Osteoblast (primary cell): ENCODE measurements at places on chromosomes 7 and 10. TPM values are rescaled to one million over a fixed set of nuclear protein-coding genes. Genes with fewer than 3 reads are reported as not detected.

Gene ATP6V0A4
- under 0.01 TPM in 2 replicates for total RNA-seq

Gene SP8
- not detected in 2 replicates for total RNA-seq

- no peak for DNase-seq
These were observed 18.4 kb downstream of the FXYD4 start for GRCh38 chr10:43389867-43390266.

GRCh38 chr7:112202816-112203215, 3.4 kb downstream of the DOCK4 start:
- no peak for DNase-seq

GRCh38 chr7:18873734-18874336, 243.6 kb downstream of the TWIST1 start:
- peak; percentile 17 for DNase-seq
